ENCODE measurements at places on chromosomes 5 and 9.

GRCh38 chr9:131997779-131998178 is 81.9 kb downstream of the MED27 start:
- DNase-seq, result no peak

- no peak for DNase-seq
Observed at GRCh38 chr9:109083141-109083540, 36.6 kb downstream of the TMEM245 start.

- no peak for DNase-seq
Observed at GRCh38 chr5:97480313-97480712, 297.3 kb upstream of the RIOK2 start.

- no peak for DNase-seq
Observed at GRCh38 chr5:132459983-132460838, 30.4 kb downstream of the IRF1 start.

GRCh38 chr5:134001938-134002731 is 2.6 kb downstream of the VDAC1 start:
- DNase-seq, result no peak

DNA sequence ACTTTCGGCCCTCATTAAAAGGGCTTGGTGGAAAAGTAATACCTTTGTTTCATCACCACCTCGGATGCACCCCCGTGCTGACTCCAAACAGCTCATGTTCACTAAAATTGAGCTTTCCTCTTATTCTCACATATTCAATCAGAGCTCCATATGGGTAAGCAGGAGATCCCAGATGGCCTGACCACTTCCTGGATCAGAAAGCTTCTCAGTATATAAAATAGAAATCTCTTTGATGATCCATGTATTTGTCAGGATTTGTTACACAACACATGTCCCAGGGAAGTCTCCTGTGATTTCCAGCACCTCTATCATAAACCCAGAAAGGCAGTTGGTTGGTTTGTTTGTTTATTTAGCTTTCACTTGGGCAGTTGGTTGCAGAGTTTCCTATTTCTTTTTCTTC is 402.0 kb downstream of the MLLT3 start:
- no peak for DNase-seq
